ENCODE measurements at places on chromosomes 2 and 18.

DNA sequence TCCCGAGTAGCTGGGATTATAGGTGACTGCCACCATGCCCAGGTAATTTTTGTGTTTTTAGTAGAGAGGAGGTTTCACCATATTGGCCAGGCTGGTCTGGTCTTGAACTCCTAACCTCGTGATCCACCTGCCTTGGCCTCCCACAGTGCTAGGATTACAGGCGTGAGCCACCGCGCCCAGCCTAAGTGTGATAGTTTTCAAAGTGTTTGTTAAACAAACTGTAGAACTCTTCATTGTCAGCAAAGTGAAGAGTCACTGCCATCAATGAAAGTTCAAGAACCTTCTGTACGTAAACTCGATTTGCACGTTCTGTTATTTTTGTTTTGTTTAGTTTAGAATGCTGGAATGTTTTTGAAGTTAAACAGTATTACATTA, 18.0 kb upstream of the SOS1 start:
- DNase-seq = no peak

DNA sequence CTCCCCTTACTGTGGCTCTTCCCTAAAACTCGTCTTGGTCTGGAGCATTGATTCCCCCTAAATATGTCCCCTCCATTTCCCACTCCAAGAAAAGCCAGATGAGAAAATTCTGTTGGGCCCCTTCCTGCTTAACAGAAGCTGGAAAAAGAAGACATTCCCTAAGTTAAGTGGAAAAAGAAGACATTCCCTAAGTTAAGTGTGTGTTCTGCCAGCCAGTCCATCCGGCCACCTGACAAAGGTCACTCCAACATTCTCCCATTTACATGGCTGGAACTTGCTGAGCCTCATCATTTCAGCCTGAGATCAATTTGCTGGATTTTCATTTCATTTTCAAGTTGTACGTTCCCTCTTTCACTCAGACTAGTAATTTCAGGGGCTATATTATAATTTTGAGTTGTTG, 52.0 kb downstream of the LYPD1 start:
- no peak for DNase-seq

DNA sequence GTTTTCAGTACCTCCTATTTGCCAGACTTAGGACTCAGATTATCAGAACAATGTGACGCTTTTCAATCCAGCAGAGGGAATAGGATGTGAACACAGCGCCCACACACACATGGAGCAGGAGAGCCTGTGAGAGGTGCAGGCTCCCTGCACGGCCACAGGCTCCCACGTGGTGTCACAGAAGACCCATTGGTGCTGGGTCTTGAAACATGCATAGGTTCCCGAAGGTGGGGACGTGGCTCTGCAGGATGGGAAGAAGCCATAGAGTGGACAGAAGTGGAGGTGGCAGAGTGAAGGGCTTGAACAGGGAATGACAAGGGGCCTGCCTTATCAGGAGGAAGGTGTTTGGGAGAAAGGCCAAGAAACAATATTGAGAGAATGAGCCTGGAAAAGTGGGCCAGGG, 78.5 kb upstream of the BCL2L11 start:
- DNase-seq = no peak

- no peak for DNase-seq
Observed at GRCh38 chr18:7953095-7953958, 386.2 kb downstream of the PTPRM start.

GRCh38 chr2:146262606-146263005, 1582.2 kb upstream of the ACVR2A start:
- DNase-seq = peak; percentile 5

DNA sequence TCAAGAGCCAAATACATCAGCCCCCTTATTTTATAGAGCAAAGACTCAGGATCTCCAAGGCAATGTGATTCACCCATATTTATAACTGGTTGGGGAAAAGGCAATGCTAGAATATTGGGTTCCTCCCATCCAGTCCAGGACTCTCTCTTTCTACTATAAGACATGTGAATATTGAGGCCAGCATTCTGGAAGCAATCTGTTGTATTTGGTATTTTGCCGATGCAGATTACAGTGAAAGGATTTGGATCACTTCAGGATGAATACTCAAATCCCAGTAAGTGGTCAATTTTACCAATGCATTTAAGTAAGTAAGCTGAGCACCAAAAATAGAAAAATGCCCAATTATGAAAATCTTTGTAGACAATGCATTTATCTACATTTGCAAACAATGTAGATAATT, 1834.7 kb upstream of the PIK3C3 start:
- no peak for DNase-seq

DNA sequence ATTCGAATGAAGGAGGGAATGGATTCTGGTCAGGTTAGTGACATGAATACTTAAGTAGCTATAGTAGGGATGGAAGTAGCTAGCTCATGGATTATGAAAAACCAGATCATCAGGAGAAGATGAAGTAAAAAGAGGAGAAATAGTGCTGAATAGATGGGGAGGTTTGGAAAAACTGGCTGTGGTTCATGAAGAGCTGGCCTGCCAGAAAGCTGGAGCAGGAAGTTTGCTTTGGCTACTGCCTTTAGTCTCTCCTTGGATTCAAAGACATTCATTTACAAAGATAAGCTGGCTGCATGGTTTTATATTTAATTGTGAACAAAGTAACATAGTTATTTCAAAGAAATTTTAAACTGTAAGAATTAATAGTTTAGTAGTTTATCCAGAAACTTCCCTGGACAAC, 567.0 kb downstream of the RIT2 start:
- no peak for DNase-seq

DNA sequence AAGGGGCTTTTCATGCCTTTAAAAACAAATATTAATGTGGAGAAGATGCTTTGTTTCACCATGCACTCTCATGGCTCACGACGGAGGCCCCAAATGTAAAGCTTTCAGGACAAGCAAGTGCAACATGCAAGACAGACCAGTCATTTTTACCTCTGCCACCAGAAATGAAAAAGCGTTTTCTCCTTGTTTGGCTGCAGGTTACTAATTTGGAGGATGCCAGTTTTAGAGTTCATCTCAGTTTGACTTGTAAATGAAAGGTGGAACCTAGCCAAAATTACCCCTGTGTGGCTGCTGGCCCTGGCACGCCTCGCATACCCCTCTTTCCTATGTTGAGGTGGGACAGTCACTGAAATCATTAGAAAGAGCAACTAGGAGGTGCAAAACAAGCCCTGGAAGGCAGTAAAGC, 138.6 kb downstream of the BCL2 start:
- DNase-seq = no peak

DNA sequence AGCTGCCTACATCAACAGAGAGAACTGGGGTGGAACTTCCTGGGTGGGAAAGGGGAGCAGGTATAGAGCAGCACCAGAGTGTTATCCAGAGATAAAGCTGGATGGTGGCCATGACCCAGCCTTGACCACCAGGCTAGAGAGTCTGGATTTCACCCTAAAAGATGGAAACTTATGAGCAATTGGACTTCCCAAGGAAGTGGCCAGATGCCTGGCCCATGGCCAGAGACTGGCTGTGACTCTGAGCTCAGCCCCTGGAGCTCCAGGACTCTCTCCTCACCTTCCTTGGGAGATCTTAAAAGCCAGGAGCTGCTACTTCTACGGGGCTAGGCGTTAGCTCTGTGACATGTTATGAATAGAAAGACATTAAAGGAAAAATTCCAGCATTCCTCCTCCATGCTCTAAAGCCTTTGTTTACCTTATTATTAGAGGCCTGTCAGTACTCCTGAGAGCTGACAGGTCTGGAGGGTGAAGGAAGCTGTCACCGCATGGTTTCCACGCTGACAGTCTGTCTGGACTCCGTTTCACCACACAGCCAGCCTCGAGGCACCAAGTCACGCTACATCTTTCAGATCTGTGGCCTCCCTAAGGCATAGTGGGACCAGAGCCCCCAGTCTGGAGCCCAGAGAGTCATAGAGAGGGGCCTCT, 260.0 kb upstream of the SIX2 start:
- peak; percentile 63 for DNase-seq

- no peak for DNase-seq
Observed at GRCh38 chr2:230890646-230891045, 25.9 kb downstream of the ITM2C start.

DNA sequence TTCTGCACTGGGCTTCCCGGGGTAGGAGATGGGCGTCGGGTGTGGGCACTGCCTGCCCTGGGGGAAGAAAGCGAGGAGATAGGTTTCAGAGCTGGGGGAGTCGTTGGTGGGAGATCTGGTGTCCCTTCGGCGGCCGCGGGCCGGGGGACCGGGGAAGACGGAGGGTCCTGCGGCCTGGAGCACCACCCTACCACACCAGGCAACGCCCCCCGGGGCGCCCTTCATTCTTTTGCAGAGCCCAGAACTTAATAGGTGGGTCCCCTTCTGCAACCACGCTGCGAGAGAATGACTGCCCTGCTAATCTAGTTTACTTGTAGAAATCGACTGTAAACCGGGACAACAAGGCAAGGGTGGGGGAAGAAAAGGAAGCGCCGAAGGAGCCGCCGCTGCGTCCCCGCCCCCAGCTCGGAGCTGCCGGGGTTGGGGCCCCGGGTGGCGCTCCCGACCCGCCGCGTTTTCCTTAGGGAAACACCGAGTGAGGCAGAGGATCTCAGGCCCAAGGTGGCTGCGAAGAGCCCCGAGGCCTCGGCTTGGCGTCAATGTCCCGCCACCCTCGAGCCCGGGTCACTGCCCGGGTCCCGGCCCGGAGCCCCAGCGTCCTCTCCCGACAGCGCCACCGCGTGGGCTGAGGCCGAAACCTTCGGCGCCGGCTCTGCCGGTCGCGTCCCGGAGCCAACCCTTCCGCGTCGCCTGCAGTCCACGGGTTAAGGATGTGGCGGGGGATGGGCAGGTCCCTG, 5.4 kb upstream of the SATB2 start:
- DNase-seq = peak; percentile 58

GRCh38 chr2:217510771-217511291, 492.0 kb downstream of the TNS1 start:
- DNase-seq = peak; percentile 90

- peak; percentile 72 for DNase-seq
Observed at GRCh38 chr2:12606472-12607000, 110.2 kb upstream of the TRIB2 start.

- no peak for DNase-seq
Observed at GRCh38 chr2:187906021-187906420, 351.8 kb upstream of the TFPI start.

- no peak for DNase-seq
Observed at GRCh38 chr2:118834901-118835745, 12.3 kb downstream of the EN1 start.

- DNase-seq = no peak
Observed at GRCh38 chr2:145845207-145845894, 1325.4 kb upstream of the ZEB2 start.

DNA sequence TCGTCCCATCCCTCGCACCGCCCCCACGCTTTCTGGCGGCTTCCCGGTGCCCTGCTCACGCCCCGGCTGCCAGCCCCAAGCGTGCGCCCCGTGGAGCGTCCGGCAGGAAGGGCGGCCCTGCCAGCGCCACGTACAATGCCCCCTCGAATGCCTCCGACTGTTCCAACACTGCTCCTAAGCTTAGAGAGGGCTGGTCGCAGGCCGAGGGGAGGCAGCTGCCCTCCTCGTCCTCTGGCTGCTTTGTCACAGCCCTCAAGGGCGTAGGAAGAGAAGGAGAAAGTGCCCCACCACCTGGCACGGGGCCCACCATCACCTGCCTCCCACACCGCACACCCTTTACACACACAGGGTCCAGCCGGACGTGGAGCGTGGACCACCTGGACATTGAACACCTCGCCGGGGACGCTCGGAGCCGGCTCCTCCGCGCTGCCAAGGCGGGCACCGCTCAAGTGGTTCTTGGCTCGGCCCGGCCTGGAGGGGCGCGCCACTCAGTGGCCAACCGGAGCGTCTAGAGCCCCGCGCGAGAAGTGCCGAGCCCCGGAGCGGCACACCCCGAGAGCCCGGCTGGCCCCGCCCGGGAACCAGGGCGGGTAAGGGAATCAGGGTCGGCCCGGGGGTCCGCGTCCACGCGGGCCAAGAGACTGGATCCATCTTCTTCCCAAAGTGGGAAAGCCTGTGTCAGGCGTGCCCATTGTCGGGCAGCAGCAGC, 830 bp downstream of the DNER start:
- no peak for DNase-seq

DNA sequence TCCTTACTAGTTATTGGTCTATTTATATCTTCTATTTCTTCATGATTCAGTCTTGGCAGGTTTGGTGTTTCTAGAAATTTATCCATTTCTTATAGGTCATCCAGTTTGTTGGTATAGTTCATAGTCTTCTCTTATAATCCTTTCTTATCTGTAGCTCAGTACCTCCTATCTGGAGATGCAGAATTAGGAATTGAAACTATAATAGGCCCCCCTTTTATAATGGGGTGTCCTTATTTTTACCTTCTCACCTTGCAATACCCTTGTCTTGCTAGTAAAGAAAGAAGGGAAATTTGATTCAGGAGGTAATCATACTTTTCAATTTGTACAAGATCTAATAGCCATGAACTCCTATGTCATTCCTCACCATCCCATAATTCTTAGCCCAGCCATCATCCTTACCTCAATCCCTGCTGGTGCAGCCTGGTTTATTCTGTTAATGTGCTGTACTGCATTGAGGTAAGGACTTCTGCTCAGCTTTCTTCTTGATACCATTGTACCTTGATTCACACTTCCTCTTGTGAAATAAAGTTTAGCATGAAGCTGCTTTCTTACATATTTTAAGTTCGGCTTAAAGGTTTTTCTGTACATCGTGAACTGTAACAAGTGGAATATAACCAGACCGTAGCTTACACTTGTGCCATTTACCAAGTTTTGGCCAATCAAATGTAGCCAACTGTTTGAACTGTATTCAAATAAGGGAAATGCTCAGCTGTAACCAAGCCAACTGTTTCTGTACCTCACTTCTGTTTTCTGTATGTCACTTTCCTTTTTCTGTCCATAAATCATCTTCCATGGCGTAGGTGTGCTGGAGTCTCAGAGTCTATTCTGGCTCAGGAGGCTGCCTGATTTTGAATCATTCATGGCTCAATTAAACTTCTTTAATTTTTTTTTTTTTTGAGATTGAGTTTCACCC, 40.1 kb upstream of the PTH2R start:
- DNase-seq = no peak

- no peak for DNase-seq
Observed at GRCh38 chr18:47602273-47602897, 328.1 kb downstream of the SMAD2 start.

DNA sequence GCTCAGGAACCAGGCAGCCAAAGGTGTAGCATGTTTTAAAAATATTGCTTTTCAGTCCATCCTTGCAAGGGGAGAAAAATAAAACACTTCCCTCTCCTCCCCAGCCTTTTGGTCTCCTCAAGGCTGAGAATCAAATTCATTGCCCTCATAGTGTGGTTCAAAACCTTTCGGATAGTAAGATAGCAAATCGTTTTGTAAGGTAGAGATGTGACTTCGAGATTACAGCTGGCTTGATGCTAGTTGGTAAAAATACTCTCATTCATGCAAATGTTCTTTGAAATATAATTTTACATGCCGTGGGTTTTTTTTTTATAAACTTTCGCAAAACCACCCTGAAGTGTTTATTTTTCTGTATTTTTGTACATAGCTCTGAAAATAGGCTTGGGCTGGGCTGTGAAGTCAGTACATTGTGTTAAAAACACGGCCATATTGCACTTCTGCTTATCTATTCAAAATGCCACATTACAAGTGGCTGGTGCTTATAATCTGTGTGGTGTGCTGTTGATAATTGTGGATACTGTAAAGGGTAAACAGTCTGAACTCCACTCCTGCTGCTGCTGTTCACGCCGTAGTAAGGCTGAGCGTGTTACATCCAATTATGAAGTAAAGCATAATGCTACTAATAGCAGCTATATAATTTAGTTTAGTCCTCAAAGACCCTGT, 172.0 kb upstream of the SIX3 start:
- DNase-seq = no peak
